Stimulated activated CD8-positive, alpha-beta memory T cell treated with anti-CD3 and anti-CD28 coated beads, Interleukin-2, amount 100 ng/mL, for 48 hours (primary cell): ENCODE measurements at places on chromosomes 1 and 21.

- no peak for DNase-seq
These were observed at the start of gene RIPPLY3 for GRCh38 chr21:37006486-37007291. Gene RIPPLY3, plus strand, starts transcription at chr21:37006702. Its CDS starts 71 bp downstream, at chr21:37006773.

GRCh38 chr1:211698161-211699026 is 23.0 kb upstream of the NEK2 start:
- DNase-seq: peak; percentile 80

GRCh38 chr1:233668146-233668724 is 54.3 kb downstream of the KCNK1 start:
- DNase-seq: no peak

DNA sequence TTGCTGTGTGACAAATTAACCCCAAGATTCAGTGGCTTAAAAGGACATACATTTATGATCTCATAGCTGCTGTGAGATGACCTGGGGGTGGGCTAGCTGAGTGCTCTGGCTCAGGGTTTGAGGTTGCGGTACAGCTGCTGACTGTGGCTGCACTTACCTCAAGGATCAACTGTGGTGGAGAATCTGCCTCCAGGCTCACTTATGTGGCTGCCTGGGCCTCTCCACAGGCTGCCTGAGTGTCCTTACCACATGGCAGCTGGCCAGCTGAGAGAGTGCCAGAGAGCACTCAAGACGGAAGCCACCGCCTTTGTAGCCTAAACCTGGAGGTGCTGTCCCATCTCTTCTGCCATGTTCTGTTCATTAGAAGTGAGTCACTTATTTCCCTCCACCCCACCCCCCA is 5.7 kb downstream of the LRRC71 start:
- DNase-seq: peak; percentile 58

- DNase-seq: no peak
These were observed 168.0 kb upstream of the DAB1 start for GRCh38 chr1:57591842-57592241.

DNA sequence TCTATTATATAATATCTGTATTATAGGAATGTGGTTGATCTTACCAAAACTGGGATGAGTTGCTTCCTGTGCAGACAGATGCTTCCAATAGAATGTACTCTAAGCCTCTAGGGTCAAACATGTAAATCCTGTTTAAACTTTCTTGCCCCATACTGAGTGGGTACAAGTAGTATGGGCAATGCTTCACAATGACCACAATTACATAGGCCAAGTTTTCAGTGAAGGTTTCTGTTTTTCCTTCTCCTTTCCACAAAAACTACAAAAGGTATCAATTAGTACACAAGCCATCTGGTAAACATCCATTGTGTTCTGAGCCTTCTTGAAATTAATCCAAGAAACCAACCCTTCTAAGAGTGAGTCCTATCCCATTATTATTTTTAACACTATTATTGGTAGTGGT is 16.8 kb downstream of the OTUD7B start:
- no peak for DNase-seq

DNA sequence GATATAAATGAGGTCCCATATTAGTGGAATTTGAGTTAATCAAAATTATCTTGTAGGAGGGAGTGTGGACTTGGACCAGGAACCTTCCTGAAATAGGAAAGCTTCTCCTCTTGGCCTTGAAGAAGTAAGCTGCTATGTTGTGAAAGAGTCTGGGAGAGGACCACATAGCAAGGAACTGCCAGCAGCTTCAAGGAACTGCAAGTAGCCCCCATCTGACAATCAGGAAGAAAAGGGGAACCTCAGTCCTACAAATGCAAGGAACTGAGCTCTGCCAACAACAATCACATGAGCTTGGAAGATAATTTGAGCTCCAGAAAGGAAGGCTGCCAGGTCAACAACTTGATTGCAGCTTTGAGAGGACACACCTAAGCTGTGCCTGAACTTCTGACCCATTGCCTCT is 8.2 kb upstream of the PRMT6 start:
- no peak for DNase-seq

DNA sequence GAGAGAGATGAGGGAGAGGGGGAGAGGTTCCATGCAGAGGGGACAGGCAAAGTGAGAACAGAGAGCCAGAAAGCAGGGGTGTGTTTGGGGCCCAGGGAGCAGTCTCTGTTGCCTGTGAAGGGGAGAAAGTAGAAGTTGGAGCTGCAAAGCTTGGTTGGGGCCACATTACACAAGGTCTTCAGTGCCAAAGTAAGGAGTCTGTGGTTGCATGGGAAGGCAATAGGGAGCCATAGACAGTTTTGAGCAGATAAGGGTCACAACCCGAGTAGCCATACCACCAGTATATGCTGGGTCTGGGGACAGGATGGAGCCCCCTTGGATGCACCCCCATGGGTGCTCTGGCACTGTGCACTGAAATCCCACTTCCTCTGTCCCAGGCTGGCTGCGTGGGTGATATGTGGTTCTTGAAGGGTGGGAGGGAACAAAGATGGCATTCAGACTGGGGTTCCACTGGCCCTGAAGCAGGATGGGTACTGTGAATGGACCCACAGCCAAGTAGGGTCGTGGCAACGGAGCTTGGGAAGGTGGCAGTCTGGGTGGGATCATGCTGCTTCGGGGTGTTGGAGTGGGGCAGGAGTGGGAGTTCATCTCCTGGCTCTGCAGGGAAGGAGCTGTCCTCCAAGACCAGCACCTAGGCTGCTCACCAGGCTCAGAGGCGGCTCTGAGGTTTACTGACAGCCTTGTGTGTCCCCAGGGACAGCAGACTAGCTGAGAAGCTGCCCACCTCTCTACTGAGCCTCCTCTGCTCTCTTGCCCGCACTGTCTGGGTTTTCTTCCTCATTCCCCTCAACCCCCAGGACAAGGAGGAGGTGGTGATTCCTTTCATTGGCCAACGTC is 12.1 kb downstream of the DRAXIN start:
- DNase-seq: no peak

- DNase-seq: no peak
These were observed 59.7 kb downstream of the RGL1 start for GRCh38 chr1:183864611-183865010.
